ENCODE measurements at places on chromosomes 5 and 9.

GRCh38 chr9:135851748-135852147 is 55.6 kb downstream of the CAMSAP1 start:
- DNase-seq, result no peak

DNA sequence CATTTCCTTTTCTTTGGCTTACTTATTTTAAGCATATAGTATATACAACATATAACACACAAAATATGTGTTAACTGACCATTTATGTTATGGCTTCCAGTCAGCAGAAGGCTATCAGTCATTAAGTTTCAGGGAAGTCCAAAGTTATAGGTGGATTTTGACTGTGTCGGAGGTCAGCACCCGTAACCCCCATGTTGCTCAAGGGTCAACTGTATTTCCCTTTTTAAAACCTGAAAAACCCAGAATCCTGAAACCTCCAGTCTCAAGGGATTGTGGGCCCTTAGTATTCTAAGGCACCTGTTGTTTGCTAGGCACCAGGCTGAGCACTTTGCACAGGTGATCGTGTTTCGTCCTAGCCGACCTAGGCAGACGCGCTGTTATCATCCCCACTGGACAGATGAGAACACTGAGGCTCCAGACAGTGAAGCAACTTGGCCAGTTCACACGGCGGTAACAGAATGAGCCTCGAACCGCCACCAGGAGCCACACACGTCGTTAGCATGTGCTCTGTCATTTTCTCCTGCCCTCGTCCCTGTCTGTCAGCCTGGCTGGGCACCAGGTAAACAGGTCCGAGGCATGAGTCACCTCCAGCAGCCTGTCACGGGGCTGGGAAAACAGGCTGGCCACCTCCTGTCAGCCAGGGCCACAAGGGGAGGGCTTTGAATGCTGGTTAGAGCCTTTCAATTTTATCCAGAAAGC is 39.9 kb downstream of the DUSP1 start:
- no peak for DNase-seq

DNA sequence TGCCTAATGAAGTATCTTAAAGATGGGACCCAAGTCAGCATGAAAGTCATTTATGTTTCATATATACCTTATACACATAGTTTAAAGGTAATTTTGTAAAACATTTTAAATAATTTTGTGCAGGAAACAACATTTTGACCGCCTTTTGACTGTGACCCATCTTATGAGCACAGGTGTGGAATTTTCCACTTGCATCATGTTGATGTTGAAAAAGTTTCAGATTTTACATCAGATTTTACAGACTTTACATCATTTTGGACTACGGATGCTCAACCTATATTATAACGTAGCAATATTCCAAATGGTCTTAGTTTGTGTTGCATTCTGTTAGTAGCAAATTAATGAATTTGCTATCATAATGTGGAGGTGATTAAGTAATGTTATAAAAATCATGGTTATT is 21.7 kb upstream of the FAM120AOS start:
- DNase-seq, result no peak

DNA sequence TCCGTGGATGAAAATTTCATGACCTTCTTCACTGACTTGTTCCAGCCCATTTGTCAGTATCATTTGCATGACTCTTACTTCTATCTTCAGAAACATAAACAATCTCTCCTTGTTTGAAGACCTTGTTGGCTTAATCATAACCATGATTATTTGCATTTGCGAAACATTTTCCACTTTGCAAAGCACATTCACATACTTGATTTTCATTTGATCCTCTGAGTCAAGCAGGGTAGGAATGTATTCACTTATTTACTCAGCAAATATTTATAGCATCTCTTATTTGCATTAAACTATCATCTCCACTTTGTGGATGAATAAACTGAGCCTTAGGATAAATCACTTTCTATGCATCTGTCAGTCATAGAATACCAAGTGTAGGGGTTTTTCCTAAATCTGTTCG is 343.0 kb upstream of the SGCD start:
- DNase-seq, result no peak

DNA sequence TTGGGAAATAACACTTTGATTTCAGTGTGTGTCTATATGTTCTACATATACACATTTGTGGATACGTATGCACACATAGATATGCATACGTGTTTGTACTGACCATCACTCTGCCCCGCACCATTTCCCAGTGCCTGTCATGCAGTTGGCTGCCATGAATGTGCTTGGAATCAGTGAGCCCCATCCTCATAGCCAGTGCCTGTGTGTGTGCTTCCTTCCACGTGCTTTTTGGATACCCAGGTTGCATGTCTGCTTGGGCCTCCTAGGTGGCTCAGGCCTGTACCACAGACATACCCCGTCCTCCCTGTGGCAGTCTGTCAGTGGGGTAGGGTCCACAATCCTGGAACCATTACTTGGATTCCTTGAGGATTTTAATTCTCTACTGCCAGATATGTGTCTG is 243.6 kb downstream of the FANCC start:
- DNase-seq, result no peak

- no peak for DNase-seq
Measured at GRCh38 chr5:119343766-119344165, 12.1 kb upstream of the TNFAIP8 start.

DNA sequence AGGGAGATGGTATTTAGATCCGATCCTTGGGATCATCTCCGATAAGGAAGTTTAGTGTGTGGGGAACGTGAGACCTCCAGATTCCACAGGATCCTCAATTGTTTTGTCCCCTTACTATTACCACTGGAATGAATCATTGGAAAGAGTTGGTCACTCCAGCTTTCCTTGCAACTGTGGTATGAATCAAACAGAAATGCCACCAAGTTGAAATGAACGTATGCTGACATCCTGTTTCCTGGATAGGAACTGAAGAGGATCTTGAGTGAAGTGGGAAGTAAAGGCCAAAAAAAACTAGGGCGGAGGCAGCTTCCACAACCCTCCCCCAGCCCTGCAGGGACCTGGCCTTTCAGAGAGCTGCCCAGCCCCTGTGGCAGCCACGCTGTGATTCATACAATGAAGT is 23.9 kb downstream of the IRX1 start:
- no peak for DNase-seq

- DNase-seq, result no peak
Measured at GRCh38 chr9:98401140-98402018, 145.9 kb upstream of the TBC1D2 start.

DNA sequence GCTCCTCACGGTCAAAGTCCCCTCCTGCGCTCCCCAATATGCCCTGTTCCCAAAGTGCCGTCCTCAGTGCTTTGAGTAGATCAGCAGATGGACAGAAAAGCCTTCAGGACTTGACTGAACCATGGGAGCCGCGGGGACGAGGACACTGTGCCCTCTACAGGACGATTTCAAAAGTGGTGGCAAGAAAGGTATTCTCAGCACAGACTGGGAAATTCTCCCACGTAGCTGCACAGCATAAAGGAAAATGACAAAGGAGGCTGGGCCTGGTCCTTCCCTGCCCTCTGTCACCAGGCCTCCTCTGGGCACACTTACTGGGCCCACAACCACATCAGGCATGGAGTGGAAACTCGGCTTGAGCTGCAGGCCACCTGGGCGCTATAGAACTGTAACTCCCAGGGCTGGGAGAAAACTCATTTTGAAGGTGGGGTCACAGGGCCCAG is 16.7 kb upstream of the MTMR12 start:
- DNase-seq, result peak; percentile 11

DNA sequence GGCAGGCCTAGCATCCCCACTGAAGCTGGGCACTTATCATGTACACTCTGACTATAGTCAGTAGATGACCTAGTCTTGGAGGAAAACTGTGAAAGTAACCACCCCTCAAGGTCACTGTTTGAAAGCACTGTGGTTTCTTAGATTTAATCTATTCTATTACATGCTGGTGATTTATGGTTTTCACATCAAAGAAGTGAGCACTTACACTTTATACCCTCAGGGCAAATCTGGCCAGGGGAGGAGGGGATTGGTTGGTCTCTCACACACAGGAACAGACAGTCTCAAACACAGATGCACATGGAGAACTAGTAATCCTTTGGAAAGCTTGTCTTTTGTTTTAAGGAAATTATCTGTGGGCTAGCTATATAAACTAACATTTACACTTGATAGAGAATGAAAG is 17.9 kb upstream of the SPIN1 start:
- no peak for DNase-seq

DNA sequence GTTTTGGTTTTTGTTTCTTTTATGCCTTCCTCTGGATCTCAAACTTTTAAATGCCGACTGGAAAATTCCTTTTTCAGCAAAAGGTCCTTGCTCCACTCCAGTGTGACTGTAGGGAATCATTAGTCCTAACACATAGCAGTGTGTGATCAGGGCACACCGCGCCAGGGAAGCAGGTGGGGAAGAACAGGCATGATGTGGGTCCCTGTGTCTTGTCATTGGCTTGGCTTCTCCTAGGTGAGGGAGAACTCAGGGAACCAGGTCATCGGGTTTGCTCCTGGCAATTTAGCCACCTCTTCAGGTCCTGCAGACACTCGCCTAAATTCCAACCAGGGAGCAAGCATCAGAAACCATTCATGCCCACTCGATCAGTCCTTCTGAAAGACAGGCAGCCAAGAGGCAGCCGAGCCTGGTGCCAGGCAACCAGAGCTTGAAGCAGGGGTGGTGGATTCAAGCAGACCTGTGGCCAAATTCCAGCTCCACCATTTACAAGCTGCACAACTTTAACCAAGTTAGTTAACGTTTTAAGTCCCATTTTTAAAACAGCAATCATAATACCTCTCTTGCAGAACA is 514.2 kb downstream of the BNC2 start:
- DNase-seq, result no peak

DNA sequence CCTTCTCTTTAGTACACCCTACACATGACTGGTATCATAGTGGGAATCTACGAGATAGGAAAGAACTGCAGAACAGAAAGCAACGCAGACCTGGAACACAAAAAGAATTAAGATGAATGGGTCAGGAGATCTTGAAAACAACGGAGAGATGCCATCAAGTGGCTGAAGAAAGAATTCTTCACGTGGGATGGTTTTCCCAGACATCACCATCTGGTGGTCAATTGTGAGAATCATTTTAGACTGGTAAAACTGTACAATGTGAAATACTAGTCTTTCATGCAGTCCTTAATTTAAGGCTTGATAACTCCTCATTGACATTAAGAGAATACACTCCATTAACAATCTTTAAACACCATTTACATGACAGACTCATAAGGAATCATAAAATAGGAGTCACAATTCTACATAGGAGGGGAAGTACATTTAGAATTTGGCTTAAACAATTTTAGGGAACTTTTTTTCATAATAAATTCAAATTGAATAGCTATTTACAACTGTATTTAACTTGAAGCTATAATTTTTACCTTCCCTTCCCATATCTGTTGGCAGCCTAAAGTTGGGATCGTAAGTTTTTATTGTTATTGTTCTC is 128.4 kb upstream of the TRPM3 start:
- DNase-seq, result no peak

DNA sequence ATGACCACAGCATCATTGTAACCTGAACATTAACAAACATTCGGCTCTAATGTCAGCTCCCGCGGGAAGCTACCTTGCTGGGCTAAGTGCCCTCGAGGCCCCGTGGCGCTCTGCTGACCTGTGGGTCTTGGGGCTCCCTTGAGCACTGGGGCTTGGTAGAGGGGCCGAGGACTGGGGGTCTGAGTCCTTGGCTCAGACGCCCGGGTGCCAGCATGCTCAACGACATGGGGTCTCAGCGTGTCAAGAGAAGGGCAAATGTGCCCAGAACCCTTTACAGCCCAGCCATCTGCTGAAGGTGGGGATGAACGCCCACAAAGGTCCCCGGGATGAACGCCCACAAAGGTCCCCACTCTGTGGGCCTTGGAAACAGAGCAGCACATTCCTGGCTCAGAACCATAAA is 39.7 kb upstream of the SARDH start:
- DNase-seq, result no peak

DNA sequence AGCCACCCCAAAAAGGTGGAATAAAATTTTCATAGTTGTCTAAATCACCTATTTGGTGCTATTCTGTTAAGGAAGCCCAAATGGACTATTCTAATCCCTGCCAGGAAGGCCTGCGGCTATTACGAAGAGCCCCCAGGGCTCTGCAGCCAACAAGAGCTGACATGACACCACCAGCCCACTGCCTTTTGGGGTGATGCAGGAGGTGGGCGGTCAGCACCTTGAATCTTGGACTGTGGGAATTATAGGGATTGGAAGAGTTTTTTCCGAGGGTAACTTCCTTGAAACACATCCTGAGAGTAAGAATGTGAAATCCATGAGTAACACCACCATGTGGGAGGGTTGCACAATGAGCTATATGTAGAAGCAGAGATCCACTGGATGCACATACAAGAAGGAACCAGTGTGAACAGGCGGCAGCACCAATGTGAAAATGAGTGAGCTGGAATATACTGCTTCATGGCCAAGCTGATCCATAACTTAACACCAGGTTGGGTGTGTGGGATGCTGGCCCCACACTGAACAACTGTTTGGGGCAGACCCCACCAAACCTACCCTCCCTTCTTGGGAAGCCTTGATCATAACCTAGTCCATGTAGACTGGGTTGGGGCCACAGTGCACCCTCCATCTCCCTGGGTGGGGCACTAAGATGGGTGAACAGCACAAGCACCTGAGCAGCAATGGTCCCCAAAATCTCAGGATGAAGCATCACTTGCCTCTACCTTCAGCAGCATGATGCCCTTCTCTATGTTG is 239.0 kb downstream of the FSTL4 start:
- DNase-seq, result no peak

DNA sequence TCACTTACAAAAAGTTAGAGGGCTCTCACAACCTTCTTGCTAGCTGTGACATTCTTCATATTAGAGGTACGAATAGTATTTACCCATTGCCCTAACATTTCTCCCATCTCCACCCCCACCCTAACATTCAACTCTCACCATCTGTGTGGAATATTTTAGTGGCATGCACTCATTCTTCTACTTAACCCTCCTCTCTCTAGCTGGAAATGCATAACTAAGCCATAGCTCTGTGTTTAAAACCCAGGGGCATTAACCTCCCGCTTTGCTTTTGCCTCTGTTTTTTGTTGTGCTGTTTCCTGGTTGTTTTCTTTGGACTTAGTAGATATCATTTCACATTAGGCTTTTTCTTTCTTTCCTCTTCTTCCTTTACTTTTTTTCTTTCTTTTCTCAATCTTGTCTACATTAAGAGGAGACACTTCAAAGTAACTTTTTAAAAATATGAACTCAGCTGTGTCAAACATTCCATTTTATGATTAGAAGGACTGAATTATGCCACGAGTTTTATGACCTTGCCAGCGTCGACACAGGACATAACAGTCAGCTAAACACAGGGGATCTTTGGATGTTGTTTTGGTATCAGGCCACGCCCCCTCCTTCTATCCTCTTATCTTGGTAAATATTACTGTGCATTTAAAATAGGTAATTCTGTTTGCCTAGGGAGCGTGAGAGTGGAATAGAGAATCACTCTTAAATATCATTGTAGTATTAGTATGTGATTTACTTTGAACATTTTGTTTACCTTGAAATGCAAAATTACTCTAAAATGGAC is 236.0 kb downstream of the CD180 start:
- DNase-seq, result no peak

Data from activated CD8-positive, alpha-beta memory T cell treated with anti-CD3 and anti-CD28 coated beads for 1 hour (primary cell).